Left cardiac atrium (tissue), 4 donors: ENCODE measurements at places on chromosomes 1 and 21.

- DNase-seq, result no peak
These were observed 20.2 kb downstream of the IPP start for GRCh38 chr1:45730075-45730779.

DNA sequence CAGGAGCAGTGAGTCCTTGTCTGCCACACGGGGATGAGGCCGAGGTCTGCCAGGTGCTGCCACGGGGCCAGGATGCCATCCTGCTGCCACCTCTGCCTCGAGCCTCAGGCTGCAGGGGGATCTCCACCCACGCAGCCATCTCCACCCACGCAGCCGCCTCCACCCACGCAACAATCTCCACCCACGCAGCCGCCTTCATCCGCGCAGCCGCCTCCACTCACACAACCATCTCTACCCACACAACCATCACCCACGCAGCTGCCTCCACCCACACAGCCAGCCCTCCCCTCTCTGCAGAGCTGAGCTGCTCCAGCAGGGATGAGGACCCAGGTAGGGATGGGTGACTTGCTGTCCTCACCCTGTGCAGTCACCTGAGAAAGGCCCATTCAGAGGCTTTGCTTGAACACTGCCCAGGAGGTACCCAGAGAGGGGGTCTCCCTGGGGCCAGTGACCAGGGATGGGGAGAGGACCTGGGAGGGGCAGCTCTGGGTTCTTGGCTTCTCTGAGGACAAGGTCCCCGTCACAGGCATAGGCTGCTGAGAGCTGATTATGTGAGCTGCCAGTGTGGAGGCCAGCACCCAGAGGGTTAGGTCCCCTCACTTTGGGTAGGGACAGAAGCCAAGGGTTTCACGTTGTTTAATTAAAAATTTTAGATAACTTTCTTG lies 46.6 kb upstream of the TTC34 start:
- DNase-seq, result peak; percentile 3

DNA sequence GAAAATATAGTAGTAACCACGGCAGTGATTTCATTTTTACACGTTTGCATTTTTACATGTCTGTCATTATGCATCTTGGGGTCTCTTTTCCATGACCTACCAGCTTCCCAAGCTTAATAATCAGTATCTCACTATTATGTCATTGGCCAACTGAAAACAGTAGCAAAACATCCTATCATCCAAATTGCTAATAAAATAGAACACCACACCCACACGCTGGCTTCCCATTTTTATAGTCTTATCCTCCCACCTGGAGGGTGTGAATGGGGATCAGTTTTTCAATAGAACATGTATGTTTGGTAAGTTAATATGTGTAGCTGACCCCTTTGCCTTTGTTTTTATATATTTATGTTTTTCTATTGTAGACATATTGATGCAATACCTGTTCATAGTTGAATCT lies 11.8 kb downstream of the TFF3 start:
- no peak for DNase-seq

- DNase-seq, result no peak
These were observed 41.2 kb upstream of the PDC start for GRCh38 chr1:186502087-186502486.

GRCh38 chr21:29481641-29482040 lies 182.9 kb downstream of the BACH1 start:
- no peak for DNase-seq

GRCh38 chr1:66371233-66372005 lies 162.5 kb upstream of the SGIP1 start:
- DNase-seq, result no peak

- no peak for DNase-seq
These were observed 130.6 kb downstream of the EIF4G3 start for GRCh38 chr1:21046132-21046531.

DNA sequence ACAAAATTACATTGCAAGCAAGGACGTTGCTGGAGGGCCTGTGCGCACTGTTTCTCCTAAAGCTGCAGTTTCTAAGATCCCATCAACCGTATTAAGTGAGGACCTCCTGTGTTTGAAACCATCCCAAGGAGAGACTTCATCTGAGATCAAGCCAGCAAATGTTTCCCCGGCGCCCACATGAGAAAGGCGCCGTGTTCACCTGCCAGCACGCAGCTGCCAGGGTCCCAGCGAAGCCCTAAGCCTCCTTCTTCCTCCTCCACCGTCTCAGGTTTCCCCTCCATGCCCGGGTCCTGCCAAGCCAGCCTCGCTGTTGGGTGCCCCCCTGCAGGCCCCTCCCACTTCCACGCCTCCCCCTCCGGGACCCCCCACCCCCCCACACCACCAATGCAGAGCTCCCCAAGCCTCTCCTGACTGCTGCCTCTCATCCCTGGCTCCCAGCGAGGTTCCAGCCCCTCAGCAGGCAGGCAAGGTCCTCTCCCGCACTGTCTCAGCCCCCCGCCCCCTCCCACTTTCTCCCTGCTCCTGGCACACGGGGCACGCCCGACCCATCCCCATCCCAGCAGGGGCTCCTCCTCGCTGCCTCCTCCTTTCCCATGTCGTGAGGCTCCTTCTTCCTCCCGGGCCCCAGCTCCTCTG lies 8.6 kb upstream of the TFF1 start:
- DNase-seq, result no peak

DNA sequence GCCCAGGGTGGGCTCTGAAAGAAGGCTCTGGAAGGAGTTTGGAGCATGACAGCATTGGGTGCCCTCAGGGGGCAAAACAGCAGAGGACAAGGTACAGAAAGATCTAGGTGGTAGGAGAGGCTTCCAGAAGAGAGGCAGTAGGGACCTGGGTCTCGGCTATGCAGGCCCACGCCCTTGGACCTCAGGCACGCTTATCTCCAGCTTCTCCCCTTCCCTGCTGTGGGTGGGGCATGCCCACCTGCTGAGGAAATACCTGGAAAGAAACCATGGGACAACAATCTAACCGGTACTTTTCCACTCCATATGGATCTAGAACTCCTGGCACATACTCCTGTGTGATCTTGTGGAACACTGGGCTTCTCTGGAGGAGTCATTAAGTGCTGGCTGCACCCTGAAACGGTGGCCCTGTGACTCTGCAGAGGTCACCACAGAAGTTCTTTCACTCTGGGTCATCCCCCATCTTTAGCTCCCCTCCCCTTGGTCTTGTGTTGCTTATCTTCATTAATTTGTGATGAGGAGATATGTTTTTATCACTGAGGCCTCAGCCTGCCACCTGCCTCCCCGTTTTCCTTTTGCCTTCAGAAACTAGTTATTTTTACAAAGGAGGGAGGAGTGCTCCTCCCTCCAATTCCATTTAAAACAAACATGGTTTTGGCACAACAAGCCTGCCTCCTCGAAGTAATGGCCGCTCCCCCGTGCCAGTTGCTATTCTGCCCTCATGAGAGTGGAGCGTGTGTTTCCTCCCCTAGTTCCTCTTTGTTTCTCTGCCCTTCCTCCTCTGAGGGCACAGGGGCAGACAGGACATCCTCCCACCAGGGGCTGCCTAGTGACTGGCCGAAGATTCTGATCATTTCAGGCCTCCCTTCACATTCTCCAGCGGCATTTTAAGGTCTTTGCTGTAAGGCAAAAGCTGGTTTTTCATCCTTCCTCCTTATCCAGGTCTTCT lies 78.0 kb upstream of the ATP5PO start:
- DNase-seq, result no peak

DNA sequence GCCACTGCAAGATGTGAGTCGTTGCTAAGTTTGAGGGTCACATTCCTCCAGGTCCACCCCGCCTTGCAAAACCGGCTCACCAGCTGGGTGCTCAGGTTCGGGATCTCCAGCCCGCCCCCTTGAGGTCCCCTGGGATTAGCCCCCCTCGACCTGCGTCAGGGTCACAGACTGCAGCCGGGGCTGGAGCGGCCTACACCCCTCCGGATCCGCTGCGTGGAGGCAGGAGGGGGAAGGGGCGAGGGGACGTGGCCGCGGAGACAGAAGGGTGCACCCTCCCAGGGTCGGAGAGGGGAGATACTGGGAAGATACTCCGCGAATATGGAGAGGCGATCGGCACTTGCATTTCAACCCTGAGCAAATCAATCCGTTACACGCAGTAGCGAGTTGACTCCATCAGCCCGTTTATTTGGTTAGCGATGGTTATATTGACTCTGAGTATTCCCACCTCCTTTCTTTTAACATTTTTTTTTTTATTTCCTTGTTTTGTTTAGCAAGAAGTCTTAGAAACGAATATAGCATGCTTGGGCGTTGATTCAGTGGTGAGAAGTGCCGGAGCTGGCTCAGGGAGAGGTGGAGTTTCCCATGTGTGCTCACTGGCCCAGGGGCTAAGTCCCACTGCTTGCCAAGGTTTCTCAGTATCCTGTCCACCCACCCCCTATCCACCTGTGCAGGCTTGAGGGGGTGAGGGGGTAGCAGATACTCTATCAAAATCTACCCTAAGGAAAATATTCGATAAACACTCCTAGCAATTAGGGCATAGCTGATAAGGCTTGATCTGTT lies 997 bp downstream of the IFNAR2 start:
- peak; percentile 67 for DNase-seq

GRCh38 chr1:52028328-52028727 lies 5.3 kb downstream of the KTI12 start:
- no peak for DNase-seq

GRCh38 chr1:174077749-174078490 lies 55.8 kb upstream of the RC3H1 start:
- no peak for DNase-seq

DNA sequence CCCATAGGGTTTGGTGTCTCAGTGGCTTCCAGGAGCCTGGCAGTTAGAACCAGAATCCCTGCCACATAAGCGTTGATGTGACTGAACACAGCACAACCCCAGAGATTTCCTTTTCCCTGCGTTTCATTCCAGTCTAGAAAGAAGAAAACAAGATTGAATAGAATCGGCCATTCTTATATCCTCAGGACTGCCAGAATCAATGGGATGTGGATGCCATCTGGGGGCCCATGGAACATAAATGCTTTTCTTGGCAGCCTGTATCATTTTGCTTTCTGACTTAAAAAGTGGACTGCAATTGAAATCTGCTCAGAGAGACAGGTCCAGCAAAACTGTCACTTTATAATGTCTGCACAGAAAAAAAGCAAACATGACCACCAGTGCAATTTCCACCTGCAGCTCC lies 80.3 kb downstream of the DISC1 start:
- DNase-seq, result no peak

DNA sequence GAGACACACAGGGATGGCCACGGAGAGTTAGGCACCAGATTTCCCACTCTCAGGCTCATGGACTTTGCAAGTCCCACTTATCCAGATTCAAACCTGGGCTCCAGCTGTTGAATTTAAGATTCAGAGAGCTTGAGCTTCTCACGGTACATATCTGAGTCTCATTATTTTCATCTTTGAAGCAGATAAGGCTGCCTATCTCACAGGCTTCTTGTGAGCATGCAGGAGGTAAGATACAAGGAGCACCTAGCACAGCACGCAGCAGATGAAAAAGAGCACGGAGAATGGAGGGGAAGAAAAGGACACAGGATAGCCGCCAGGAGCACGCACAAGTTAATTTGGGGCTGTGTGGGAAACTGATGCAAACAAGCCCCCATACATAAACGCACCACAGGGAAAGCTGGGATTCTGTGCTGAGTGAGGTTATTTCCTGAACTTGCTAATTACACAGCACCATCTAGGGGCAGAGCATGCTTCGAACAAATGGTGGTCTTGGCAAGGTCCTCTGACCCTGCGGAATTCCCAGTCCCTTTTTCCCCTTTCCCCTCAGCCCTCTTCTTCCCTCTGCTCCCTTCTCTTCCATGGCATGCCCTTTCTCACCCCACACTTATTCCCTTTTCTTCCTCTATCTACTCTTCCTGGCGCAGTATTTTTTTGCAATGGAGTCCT lies 134.7 kb upstream of the VANGL1 start:
- no peak for DNase-seq

DNA sequence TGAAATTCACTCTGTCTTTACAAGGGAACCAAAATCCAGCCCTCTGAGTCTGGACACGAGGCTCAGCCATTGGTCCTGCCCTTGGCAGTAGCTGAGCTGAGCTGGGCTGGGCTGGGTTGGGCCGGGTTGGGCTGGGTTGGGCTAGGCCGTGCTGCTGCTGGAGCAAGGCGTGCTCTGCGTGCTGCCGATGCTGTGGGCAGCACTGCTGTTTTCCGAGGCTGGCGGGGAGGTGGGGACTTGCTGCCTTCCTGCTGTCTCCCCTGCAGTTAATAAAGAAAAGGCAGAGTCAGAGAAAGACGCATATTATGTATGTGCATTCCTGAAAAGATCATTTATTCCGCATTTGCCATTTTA lies 182.9 kb downstream of the CDC7 start:
- DNase-seq, result peak; percentile 47

DNA sequence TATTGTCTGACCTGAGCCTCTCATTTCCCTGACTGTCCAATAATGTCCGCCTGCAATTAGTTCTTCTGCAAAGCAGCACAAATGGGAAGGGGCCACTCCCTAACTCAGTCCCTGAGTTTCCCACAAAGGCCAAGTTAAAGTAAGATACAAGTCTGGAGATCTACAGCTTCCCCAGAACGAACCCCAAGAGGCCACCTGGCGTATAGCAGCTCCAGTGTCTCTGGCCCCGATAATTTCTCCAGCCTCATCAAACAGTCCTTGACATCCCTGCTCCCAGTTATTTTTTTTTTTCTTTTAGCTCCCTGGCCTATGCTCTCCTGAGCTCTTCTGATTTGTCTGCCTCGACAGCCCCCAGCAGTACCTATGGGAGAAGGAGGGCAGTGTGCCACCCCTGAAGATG lies 8.1 kb upstream of the ACKR1 start:
- no peak for DNase-seq

- no peak for DNase-seq
These were observed 9.0 kb downstream of the EPHX4 start for GRCh38 chr1:92038695-92039346.

GRCh38 chr1:222061711-222062359 lies 319.9 kb upstream of the DUSP10 start:
- no peak for DNase-seq

- DNase-seq, result no peak
These were observed 173.1 kb downstream of the LMO4 start for GRCh38 chr1:87501738-87502137.

DNA sequence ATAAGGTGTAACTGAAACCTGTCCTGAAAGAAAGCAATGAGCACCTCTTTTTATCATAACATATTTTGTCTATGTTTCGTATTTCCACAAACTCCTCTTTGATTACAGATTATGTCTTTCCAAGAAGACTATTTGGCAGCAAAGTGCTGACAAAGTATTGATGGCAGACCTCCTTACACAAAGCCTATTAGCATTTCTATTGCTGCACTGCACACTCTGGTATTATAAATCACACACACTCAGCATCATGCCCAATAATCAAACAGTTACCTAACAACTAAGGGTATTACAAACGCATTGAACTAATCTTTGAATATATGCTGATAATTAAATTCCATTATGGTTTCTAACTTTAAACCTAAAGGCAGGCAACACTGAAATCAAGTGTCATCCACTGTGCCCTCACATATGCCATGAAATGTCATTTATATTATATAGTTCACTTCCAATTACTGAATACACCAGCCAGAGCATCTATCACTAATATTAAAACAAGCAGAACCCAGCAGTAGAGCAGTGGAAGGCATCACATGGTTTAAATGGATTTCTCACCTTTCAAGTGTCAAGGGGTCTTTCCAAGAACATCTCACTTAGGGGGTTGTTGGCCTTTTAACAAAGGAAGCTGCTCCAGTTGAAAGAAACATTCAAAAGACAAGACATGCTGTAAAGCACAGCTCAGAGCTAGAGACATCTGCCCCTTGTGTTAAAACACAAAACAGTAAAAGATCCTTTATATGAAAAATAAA lies 239.1 kb downstream of the RERE start:
- DNase-seq, result no peak
